ENCODE measurements at places on chromosomes 2 and 18. TPM values are rescaled to one million over a fixed set of nuclear protein-coding genes. Genes with fewer than 3 reads are reported as not detected.

Gene PCARE
- not detected for total RNA-seq

Gene ASPRV1
- 0.32 TPM for total RNA-seq

Gene SMIM21
- not detected for total RNA-seq

Gene CXCR2
- not detected for total RNA-seq

Gene USP40
- total RNA-seq: 36.6 TPM

Gene GPR45
- not detected for total RNA-seq

Gene ACVR1C
- 6.2 TPM for total RNA-seq

Gene ATP8B1
- total RNA-seq: 52.8 TPM

Gene SERTAD2
- 39.5 TPM for total RNA-seq

Gene ECEL1
- total RNA-seq: not detected

Gene TRIP12
- 238 TPM for total RNA-seq

Gene RGPD3
- total RNA-seq: 0.49 TPM

Gene KYNU
- total RNA-seq: 2.4 TPM

Gene ASTL
- total RNA-seq: not detected

Gene NABP1
- total RNA-seq: 68.3 TPM

Gene FAM124B
- 0.24 TPM for total RNA-seq

Gene FOXD4L1
- total RNA-seq: 0.32 TPM

Gene RNF144A
- total RNA-seq: 14.0 TPM

Gene PLA2R1
- total RNA-seq: 30.8 TPM

Gene FBXO15
- total RNA-seq: not detected

Gene CD8A
- not detected for total RNA-seq

Gene ABHD1
- 0.24 TPM for total RNA-seq

Gene TUBB8B
- not detected for total RNA-seq

Gene LIMS1
- total RNA-seq: 91.5 TPM

Gene CRACDL
- total RNA-seq: 0.16 TPM

Gene CDH2
- 1.3 TPM for total RNA-seq

Gene LCT
- total RNA-seq: not detected

Gene SLC40A1
- total RNA-seq: 6.3 TPM

Gene ZNF396
- 1.2 TPM for total RNA-seq

Gene IL37
- not detected for total RNA-seq

Gene ERICH2
- total RNA-seq: not detected

Gene TMEM182
- total RNA-seq: 1.9 TPM

Gene METTL21A
- 16.1 TPM for total RNA-seq

Gene ABCG8
- not detected for total RNA-seq

Gene OR6B2
- total RNA-seq: not detected

Gene PROC
- total RNA-seq: not detected

Gene HOXD13
- not detected for total RNA-seq

Gene KCNIP3
- total RNA-seq: 25.6 TPM

Gene RIT2
- not detected for total RNA-seq

Gene SLC38A11
- 0.12 TPM for total RNA-seq

Gene CCDC85A
- total RNA-seq: 2.9 TPM

Gene PDK1
- total RNA-seq: 26.8 TPM

Gene TMEM150A
- total RNA-seq: 22.7 TPM

Gene MROH2A
- total RNA-seq: not detected

Gene SNTG2
- not detected for total RNA-seq

Gene HOXD8
- total RNA-seq: 25.5 TPM

Gene HSBP1L1
- 4.1 TPM for total RNA-seq

Gene HOXD3
- 22.4 TPM for total RNA-seq

Gene DLGAP1
- total RNA-seq: under 0.01 TPM

Gene KIF3C
- total RNA-seq: 13.0 TPM

Gene ADGRF3
- total RNA-seq: under 0.01 TPM

Gene MPP4
- total RNA-seq: 0.97 TPM

Gene DYNAP
- total RNA-seq: not detected

Gene CENPA
- 2.2 TPM for total RNA-seq

Gene MSH2
- total RNA-seq: 9.4 TPM

Gene TRIM43
- not detected for total RNA-seq

Gene OTOS
- not detected for total RNA-seq

Gene IL1F10
- total RNA-seq: not detected

Gene MOGAT1
- not detected for total RNA-seq
